Fibroblast of skin of right quadriceps (primary cell): ENCODE measurements at places on chromosomes 4 and X.

DNA sequence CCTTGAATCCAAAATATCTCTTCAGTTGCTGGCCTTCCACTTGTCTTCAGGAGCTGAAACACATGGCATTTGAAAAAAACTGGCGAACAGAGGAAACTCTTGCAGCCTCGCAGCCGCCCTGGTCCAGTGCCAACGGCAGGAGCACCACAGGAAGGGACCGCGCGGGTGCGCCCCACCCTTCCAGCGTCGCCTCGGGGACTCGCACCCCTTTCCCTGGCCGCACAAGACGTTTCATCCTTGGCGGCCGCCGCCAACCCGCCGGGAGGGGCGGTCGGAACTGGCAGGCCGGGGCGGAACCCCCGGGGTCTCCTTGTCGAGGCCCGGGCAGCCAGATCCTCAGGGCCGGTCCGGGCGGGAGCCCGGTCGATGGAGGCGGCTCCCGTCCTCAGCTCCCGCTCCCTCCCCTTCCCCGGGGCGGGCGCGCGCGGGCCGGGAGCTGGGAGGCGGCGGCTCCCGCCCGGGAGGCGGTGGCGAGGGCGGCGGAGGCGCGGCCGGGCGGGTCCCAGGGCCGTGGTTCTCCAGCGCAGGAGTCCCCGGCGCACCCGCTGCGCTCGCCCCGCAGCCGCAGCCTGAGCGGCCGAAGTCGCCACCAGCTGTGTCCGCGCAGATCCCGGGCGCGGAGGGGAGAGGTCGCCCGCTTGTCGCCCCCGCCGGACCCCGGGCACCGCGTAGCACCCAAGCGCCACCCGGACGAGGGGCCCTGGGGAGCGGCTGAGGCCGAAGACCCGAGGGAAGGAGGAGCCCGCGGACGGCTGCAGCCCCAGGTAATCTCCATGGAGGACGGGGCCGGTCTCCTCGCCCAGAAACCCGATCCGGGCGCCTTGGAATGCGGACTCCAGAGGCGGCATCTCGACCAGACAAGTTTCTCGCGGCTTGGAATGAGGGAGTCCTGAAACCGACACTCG, 886 bp upstream of the NDST3 start:
- peak; percentile 61 for DNase-seq

DNA sequence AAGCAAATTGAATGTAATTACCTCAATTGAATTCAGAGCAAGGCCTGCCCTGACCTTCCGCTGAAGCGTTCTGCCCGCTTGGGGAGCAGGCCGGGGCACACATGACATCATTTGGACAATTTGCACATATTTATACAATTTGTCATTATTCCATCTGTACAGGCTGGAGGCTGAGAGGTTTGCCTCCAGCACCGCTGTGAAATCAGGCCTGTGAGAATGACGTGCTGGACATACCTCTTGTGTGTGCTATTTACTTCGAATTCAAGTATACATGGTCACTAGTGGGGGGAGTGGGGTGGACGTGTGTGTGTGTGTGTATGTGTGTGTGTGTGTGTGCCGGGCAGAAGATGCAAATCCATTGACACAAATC, 285.6 kb downstream of the SHOX start:
- DNase-seq, result peak; percentile 31

GRCh38 chr4:40820101-40820500, 70.3 kb downstream of the NSUN7 start:
- no peak for DNase-seq

DNA sequence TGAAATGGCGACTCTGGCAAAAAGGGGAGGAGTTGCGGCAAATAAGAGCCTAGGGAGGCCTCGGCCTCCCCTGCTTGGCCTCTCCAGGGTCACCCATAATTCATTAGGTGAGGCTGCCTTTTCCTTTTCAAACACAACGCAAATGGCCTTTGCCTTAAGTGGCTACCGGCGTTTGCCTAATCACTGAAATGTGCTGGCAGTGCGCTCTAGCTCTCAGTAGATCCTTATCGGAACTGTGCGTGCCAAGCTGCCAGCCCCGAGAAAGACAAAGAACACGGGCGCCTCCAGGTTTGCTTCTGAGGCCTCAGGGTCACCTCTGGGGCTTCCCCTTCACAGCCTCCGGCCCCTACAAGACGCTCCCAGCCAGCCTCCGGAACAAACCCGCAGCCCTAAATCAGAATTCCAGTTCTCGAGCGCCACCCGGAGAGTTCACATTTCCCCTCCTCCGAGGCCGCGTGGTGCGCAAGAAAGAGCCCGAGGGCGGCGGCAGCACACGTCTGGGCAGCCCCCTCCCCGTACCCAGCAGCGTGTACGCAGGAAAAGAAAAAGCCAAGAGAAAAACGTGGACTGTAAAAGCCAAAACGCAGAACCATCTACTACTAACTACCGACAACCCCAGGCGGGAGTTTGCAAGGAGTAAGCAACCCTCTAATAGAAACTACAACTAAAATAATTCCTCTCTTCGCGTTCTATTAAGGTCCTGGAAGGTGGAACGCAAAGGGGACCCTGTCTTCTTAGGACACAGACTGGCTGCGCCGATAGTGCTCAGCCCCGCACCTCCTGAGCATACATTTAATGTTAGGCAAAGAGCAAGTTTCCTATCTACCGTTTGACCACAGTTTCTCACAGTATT, 76.5 kb upstream of the BCOR start:
- no peak for DNase-seq

DNA sequence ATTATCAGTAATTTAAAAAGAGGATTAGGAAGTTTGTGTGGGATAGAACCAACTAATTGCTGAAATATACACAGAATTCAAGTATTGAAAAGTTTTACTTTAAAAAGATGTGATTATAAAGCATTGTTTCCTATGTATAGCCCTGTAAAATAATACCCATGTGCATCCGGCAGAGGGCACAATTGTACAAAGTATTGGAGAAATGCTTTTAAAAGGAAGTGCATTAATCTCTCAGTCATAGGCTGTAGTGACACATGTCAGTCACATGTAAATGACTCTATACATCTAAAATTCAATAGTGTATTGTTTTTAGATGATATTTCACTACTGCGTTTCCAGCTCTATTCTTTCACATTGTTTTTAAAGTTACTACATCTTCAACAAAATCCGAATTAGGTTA, 9.7 kb upstream of the GEMIN8 start:
- peak; percentile 23 for DNase-seq

DNA sequence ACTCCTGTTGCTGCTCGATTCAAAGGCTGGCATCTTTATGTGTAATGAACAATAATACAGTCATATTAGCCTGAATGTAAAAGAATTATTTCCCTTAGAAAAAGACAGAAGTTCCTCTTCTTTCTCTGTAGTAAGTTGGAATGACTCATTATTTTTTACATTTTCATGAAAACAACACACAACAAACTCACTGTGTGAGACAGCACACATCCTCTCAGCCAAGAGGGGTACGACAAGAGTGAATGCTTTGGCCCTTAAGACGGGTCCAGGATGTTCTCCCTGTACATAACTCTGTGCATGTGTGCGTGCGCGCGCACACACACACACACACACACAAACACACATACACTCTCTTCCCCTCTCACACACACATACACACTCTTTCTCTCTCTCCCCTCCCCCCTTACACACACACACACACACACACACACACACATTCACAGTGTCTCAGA, 72.8 kb downstream of the MANBA start:
- no peak for DNase-seq

DNA sequence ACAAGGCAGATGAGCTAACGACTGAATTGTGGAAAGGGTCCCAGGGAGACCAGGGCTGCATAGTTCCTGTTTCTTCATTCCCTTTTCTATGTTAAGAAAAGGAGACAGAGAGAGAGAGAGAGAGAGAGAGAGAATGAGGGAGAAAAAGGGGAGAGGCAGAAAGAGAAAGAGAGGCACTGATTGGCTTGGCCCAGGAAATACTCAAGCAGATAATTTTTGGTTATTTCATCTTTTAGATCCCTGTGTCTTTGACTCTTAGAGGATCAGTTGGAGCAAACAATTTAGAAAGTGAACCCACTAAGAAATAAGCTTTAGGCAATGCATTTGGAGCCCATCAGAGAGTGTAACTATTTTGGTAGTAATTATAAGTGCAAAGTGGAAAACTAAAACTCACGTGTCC, 103.4 kb downstream of the CEP44 start:
- DNase-seq, result no peak

GRCh38 chr4:34422472-34423175, 1821.7 kb downstream of the ARAP2 start:
- peak; percentile 27 for DNase-seq

- DNase-seq, result peak; percentile 47
These were observed 53.4 kb downstream of the AFAP1 start for GRCh38 chr4:7886007-7886973.

- peak; percentile 28 for DNase-seq
These were observed 9.6 kb upstream of the CCDC149 start for GRCh38 chr4:24922416-24922815.

GRCh38 chr4:145170223-145170622, 10.2 kb downstream of the OTUD4 start:
- DNase-seq, result no peak

DNA sequence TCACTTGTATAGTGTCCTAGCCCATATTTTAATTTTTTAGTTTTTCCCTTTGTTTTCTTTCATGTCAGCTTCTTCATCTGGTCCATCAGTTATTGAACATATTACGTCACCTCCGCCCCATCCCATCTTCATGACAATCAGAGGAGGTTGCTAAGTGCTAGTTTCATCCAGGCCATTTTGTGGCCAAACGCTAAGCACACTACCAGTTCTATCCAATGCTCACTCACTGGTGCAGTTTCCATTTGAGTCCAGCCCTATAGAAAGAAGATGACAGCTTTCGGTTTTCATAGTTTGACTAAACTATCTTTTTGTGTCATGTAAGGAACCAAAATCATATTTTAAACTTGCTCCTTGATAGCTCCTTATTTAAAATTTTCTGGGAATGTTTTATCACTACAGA, 304.2 kb downstream of the TENM3 start:
- no peak for DNase-seq

- DNase-seq, result no peak
These were observed 168.6 kb downstream of the MGST2 start for GRCh38 chr4:139834226-139834662.

GRCh38 chr4:146291313-146291712, 77.0 kb downstream of the REELD1 start:
- no peak for DNase-seq

GRCh38 chr4:179584101-179584500, 2141.9 kb upstream of the AGA start:
- DNase-seq, result no peak

GRCh38 chrX:30892591-30892990, 3.5 kb upstream of the TAB3 start:
- DNase-seq, result no peak

- DNase-seq, result no peak
These were observed 277.9 kb downstream of the ZC4H2 start for GRCh38 chrX:64698317-64698716.

DNA sequence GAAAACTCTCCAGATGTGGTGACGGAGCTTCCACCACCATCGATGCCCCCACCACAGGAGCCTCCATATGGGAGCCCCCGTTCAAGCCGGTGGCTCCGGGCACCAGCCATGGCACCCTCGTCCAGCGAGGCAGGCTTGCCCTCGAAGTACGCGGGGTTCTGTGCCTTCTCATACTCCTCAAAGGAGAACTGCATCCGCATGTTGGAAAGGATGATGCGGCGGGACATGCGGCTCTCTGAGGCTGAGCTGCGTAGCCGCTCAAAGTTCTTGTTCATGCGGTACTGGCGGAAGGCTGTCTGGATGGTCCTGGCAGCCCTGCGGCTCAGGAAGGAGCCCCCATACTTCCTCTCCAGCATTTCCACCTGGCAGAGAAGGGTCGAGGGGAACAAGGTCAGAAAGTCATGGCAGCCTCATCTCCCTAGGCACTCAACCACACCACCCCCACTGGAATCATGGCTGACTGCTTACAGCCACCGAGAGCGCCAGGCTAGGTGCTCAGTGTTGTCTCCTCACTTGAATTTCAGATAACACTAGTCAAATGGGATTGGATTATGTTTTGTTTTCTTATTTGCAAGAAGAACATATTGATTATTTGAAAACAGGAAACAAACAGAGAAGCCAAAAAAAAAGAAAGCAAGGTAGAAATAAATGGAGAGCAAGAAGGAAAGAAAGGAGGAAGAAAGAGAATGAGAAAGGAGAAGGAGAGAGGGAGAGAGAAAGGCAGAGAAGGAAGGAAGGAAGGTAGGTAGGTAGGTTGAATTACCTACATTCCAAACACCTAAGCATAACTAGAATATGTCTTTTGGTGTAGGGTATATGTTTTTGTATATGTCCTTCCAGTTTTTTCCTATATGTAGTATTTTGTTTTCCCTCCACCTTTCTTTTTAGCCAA, 26.6 kb downstream of the IQSEC2 start:
- DNase-seq, result no peak

DNA sequence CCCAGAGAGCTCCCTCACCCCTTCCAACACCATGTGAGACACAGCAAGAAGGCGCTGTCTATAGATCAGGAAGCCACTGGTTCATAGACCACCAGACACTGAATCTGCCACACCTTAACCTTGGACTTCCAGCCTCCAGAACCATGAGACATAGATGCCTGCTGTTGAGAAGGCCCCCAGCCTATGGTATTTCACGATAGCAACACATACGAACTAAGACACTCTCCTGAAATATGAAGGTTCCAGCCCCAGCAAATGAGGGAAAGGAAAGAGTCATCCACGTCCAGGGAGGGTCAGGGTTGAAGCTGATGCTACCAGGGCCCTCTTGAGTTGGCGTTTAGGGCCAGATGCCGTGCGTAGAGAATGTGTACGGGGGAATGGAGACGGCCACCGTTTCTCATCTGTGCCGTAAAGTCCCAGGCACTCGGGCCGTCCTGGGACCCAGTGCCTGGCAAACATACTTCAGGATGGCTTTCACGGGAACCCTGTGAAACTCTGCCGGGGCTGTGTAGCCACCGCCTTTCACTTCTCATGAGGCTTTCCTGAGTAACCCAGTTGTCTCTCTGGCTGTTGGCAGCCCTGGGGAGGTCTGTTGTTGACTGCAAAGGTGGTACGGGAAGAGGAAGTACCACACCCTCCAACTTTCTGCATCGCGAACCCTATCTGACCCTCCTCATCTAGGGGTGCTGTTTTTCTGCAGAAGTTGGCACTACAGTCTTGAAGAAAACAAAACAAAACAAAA, 17.7 kb upstream of the P2RY8 start:
- no peak for DNase-seq

DNA sequence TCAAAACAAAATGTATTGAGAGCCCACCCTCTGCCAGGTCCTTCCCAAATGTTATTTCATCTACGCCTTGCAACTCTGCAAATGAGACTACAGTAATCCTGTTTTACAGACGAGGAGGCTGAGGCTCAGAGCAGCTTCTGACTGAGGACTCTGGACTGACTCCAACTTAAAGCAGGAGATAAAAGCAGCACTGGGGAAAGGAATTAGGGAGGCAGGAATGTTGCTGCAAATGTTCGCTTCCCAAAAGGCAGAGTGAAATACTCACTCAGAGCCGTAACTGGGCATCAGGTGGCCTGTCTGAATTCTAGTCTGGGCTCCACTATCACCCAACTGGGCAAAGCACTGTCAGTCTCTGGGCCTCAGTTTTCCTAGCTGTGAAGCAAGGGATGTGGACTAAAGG, 94.7 kb upstream of the SRD5A3 start:
- peak; percentile 14 for DNase-seq

- no peak for DNase-seq
These were observed 786.1 kb upstream of the AADAT start for GRCh38 chr4:170875868-170876267.
